ENCODE measurements at places on chromosomes 1 and 21.

DNA sequence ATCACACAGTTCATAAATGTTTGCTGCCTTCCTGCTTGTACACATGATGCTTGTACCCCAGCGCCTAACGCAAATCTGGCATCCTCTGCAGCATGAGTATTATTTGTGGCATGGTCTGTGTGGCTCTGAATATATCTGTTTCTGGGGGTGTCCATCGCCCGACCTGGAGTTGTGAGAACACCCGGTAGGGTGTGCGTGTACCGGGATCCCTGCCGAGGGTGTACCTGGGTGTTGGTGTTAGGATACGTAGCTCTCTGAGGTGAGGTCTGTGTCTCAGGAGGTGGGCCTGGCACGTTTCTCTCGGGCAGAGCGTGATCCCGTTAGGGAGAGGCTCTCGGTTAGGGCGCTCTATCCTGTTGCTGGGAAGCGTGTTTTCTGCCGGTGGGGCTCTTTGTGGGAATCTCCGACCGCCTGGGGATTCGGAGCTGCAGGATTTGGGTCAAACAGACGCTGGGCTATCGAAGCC lies 10.4 kb upstream of the CDC20 start:
- no peak for DNase-seq

DNA sequence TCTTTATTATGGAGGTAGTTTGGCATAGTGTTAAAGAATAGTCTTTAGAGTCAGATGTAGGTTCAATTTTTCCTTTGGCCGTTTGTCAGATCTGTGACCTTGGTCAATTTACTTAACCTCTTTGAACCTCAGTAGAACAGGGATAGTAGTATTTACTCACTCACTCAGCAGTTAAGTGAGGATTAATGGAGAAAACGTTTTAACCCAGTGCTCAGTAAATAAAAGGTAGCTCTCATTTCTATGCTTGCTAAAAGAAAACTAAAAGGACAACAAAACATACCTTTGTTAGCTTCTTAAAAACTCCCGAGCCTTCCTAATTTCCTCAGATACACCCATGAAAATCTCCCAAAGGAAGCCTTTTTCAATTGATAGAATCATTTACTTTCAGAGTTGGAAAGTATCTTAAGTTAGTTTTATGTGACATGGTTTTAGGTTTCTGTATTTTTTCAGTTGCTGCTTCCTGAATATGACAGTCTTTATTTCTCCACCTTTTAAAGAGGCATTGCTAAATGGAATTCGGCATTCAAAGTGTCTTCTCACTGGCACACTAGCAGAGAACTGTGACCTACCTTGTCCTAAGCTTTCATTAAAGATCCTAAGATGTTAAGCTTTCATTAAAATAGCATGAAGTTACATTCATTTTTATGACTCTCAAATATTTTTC lies 7.8 kb downstream of the ABCD3 start:
- DNase-seq: no peak

DNA sequence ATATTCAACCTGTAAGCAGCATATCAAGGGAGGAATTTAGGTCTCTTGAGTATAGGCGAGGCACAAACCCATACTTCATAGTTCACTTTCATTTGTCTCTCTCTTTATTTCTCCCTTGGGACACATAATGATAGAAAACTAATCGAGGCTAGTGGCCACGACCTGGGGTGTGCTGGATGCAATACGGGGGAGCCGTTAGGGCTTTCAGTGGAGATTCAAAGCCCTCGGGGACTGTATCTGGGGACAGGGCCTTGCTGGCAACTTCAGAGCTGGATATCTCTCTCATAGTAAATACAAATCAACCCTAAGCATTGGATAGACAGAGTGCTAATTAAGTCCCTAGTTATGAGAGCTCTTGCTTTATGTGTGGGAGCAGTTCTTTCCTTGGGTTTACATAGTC lies 36.9 kb upstream of the SLC22A15 start:
- no peak for DNase-seq

GRCh38 chr1:223631473-223631872 lies 34.0 kb downstream of the CAPN8 start:
- DNase-seq: no peak

DNA sequence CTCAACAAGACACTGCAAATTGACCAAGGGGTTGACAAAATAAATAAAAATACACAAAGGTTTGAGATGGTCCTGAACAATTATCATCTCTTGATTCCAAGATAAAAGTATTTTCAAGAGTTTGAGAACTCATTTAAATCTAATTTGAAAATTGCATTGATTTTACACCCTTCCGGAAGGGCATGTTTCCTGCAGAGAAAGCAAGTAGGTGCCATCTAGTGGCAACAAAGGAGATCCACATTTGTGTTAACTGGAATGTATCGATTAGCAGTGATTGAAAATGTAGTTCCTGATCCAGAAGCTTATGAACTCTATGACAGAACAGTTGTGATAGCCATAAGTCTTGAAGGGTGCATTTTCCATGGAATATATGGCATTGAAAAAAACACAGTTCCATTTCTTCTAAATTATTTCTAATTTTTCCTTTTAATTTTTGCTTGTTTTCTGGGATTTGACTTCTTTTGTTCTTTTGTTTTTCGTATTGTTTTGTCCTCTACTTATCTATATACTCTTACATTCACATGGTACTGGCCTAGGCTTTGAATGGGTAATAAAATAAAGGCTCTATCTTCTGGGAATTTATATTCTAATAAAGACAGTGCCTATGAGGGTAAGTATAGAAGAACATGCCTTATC lies 143.7 kb downstream of the DNM3 start:
- peak; percentile 62 for DNase-seq

DNA sequence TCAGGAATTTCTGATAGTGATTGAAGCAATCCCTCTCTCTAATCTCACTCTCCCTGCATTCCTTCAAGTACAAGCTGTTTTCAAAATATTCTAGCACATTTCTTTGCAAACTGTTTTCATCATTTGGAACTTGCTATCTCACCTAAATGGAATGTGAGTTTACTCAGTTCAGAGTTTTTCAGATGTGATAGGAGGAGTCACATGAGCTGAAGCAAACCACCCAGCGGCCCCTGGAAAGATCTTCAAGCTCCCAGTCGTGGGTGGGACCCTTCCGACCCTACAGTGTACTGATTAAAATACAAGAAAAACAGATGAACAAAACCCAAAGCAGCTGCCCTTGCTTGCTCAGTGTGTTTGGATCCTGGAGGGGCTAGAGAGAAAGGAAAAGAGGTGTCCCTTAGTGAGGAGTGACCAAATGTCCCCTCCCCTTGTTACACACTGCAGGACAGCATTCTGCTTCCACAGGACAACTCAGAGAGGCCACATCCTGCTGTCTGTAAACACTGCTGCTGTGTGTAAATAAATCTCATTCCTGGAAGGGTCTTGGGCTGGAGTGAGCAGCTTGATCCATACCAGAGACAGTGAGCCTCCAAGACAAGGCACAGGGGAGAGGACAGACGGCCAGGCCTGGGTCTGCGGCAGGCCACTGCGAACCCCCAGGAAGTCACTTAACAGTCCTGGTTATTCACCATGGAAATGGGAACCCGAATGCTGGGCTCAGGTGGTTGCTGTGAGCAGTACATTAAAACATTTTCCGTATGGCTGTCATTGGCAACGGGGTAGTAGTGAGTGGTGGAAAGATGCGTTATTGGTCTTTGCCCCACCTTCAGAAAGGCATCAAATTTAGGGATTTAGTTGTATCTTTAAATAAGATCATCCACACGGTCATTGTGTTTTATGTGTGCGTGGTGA lies 229.2 kb downstream of the RHOU start:
- no peak for DNase-seq

DNA sequence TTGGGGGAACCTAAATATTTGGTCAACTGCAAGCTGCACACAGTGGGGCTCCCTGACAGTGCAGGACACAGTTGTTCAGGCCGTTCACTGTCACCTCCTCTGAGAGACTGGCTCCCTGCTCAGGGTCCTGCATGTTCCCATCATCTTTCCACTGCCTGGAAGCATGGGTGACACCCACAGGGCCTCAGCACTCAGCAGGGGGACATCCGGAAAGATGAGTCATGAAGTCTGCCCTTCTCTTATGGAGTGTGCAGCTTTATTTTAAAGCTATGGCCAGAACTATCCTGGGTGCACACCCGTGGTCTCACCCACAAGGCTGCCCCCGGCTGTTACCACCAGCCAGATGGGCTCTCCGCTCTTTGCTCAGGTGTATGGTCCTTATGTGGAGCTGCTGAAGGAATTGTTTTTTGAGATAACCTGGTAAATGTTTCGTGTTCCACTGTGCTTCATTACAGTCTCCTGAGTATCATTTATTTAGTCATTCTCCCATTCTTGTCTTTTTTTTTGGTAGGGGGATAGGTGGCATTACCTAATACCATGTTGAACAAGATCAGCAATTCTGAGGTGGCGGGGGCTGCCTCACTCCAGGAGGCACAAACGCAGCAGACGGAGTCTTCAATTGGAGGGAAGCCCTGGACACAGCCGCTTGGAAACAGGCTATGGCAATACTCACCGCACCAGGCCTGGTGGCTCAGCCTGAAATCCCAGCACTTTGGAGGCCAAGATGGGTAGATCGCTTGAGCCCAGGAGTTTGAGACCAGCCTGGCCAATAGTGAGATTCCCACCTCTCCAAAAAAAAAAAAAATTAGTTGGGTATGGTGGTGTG lies 14.3 kb downstream of the TRIM11 start:
- no peak for DNase-seq

DNA sequence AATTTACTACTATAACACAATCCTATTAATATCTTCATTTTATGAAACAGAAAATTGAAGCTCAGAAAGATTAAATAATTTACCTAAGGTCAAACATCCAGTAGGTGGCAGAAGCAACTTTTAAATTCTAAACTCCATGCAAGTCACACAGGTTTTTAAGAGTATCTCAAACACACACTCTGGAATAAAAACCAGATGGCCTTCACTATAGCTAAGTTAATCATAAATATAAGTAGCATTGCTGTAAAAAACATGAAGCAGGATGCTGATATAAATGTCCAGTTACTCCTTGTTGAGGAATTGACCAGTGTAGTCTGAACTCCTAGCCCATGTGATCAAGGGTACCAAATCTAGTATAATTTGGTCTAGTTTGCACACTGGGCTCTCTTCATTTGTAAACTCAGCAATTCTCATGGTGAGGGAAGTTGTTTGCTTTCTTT lies 9.4 kb upstream of the FMO3 start:
- DNase-seq: no peak

DNA sequence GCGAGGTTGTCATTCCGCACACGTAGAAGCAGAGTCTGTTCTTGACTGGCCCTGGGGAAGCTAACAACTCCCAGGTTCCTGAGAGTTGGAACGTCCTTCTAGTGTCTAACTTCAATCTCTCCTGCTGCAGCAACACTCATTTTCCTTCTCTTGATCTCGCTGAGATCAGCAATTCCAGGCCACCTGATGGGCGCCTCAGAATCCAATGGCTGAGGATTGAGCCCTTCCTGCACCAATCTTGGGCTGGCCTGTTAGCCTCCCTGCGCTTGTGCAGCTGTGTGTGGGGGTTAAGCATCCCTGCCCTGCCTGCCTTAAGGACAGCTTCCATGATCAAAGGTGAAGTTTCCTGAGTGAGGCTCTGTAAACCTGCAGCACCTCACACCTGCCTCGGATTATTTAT lies 87.9 kb downstream of the SYT2 start:
- no peak for DNase-seq

DNA sequence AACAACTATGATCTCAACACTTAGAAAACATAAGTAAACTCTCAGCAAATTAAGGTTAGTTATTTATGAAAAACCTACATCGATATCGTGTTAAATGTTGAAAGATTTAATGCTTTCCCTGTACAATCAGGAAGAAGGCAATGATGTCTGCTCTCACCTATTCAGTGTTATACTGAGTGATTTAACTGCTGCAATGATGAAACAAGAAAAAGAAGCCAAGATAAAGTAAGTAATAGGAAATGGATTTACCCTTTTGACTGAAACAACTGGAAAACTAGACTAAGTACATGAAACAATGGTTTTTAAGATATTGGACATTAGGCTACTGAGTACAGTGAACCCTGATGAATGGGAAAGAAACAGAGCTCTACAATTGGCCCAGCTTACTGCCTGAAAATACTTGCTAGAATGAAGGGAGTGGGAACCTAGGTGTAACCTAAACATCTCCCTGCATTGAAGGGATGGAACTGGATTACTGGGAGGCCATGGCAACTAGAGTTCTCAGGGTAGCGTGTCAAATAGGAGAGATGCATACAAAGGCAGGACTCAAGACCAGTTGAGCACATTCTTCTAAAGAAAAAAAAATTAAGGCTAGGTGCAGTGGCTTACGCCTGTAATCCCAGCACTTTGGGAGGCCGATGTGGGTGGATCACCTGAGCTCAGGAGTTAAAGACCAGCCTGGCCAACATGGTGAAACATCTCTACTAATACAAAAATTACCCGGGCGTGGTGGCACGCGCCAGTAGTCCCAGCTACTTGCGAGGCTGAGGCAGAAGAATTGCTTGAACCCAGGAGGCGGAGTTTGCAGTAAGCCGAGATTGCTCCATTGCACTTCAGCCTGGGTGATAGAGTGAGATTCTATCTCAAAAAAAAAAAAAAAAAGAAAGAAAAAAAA lies 37.3 kb downstream of the SNRPE start:
- DNase-seq: no peak

GRCh38 chr1:76074321-76075187 lies at the start of gene ST6GALNAC3:
Gene ST6GALNAC3, plus strand, starts transcription at chr1:76074746.
- peak; percentile 77 for DNase-seq

GRCh38 chr21:44539991-44540666 lies at the start of gene KRTAP10-1:
Gene KRTAP10-1, minus strand, starts transcription at chr21:44540195. Its CDS starts 45 bp downstream, at chr21:44540150.
- DNase-seq: no peak

DNA sequence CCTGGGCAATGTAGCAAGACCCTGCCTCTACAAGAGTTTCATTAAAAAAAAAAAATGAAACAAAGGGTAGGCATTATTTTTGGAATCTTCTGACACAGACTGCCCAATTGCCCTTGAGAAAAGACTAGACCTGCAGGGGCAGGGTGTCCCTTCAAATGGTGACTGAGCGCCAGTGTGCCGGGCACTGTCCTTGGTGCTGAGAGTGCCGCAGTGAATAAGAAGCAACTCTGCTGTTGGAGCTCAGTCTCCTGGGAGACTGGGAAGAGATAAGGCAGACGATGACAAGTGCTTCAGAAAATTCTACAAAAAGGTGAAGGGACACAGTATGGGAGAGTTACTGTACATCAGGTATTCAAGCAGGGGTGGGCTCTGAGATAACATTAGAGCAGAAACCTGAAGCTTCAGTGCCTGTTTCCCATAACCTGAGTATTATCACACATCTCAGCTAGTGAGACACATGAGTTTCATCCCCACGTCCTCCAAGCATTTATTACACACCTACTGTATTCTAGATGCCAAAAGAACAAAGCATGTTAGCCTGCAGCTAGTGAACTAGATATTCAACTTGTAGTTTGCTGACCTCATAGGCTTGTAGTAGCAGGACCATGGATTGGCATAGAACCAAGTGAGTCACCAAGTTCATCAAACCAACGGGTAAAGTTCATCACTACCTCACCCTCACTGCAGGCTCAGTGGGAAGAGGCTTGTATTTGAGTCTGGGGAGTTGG lies 18.4 kb upstream of the RPL11 start:
- no peak for DNase-seq

GRCh38 chr1:246329900-246330299 lies 177.2 kb downstream of the SMYD3 start:
- DNase-seq: no peak
